ENCODE measurements at places on chromosomes 7 and 10.
A peak's percentile ranks its signal among the peaks of the same experiment; 100 is the strongest.

GRCh38 chr10:71694039-71694501 is 25.5 kb downstream of the C10orf105 start:
- no peak for DNase-seq

DNA sequence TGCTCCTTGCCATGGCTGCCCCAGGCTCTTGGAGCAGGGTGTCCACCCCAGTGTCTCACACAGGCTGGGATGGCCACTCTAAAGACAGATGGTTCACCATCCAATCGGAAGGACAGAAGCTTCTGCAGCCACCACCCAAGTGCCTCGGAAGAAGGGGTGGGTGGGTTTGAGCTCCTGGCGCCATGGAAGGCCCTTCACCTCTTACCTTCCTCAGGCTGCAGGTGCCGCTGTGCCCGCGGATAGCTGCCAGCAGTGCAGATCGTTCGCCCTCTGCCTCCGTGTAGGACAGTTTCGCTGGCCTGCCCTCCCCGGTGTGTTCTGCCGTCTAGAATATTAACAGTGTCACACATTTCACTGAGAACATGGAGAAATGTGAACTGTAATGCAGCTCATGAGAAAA is 243.6 kb upstream of the GRB10 start:
- no peak for DNase-seq

DNA sequence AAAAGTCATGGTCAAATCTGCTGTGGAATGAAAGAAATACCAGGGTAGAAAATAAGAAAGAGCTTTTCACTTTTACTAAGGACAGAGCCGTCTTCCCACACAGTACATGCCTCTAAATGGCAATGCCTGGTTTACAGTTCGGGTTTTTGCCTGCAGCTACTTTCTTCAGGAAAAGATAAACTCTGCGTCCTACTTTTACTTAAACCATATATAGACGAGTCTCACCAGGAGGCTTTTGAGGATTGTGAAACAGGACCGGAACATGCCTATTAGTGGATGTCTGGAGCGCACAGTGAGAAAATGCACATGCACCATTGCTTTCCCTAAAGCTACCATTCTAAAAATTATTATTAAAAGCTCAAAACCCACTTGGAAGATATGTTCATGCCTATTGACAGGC is 70.5 kb downstream of the KLF6 start:
- DNase-seq: no peak

- DNase-seq: no peak
Observed at GRCh38 chr10:14565199-14565598, 209.5 kb downstream of the FAM107B start.

DNA sequence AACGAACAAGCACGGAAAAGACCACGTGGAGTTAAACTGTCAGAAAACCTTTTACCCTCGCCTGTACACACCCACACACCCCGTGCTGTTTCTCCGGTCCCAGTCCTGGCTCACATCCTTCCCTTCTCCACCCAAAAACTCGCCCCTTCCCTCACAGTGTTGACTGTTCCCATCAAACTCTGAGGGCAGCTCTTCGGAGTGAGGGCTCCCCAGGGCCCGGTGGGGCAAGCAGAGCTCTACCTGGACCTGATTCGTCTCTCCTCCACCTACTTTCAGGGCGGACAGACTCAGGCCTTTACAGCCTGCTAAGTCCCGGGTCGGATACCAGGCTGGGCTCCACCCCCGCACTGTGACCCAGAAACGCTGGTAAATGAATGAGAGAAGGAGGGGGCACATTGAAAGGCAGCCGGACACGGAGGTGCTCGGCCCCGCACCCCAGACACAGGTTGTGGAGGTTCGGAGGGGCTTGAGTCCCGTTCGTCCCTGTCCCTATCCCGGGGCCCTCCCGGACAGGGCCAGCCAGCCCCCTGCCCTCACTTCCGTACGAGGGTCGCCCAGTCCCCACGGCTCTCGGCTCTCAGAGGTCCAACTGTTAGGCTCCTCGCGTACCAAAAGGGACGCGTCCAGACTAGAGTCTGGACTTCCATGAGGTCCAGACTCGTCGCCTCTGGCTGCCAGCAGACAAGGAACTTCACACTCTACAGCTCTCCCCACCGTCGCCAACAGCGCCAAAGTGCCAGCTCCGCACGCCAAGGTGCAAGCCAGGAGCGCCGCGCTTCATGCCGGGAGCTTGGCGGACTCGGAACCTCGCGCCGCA is 31.7 kb upstream of the ASL start:
- no peak for DNase-seq

DNA sequence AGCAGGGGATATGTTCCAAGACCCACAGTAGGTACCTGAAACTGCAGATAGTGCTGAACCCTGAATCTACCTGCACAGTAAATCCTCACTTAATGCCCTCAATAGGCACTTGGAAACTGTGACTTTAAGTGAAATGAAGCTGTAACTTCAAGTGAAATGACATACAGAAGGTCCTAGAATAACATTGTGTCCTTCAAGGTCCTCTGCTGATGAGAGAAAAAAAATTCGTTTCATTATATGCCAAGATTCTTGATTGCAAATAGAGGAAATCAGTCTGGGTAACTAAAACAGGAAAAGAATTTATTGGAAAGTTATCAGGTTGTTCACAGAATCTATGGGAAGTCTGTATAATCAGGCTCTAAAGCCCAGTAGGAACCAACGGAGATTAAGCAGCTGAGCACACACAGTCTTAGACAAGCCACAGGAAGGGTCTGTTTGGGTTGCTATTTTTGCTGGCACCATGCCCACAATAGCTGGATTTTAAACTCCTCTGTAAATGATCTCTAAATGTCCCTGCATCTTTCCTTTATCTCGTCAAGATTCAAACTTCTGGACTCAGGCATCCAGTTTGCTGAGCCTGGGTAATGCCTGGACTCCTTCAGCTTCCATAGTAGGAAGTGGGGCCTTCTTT is 57.5 kb downstream of the EXOC4 start:
- no peak for DNase-seq

DNA sequence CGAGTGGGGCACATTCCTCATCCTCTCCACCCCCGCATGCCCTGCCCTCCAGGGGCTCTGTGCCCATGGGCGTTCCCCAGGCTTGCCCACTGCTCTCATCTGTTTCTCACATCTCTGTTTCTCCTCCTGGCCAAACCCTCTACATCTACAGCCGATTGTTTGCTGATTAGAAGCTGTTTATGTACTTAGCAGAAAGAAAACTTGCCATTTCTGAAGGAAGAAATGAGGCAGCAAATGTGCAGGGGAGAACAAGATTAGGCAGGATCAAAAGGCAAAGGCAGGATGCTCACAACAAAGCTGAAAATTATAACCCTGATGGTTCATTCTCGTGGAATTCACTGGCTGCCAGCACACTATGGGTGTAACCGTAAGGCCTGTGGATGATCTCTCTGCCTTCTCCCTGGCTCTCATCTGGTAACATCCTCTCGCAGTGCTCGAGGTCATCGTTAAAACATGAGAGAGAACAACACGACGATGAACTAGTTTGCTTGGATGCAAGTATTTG is 111.6 kb upstream of the KLF14 start:
- DNase-seq: peak; percentile 64

GRCh38 chr10:67587771-67588170 is 108.2 kb downstream of the CTNNA3 start:
- DNase-seq: no peak

GRCh38 chr10:35579726-35580422 is 25.3 kb upstream of the GJD4 start:
- no peak for DNase-seq

DNA sequence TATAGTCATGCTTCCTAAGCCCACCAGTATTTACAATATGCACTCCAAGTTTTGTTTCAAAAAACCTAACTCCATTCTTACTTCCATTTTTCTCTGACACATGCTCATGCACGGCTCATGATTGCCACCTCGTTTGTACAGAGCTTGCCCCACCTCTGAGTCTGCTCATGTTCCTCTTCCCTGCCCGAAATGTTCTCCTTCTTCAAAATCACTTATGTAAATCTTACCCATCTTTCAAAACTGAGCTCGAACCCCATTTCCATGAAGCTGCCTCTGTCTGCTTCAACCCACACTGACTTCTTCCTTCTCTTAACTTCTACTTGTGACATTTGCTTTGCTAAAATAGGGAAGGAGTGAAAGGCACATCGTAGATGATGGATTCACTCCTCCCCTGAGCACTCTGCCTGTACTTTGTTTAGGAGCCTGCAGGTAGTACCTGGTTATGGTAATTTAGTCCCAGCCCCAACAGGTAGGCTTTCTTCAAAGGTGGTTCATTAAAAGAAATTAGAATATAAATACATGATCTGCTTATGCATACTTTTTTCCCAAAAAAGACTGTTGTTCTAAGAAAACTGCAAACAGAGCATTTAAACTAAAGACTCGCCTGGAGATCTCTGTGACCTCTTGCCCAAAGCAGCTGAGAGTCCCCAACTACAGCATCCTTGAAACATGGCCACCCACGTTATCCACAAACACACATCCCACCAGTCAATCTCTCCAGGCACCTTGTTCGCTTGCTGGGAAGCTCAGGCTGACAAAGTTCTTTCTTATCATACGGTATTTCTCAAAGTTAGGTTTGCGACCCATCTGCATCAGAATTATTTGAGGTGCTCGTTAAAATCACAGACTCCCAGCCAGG is 172.0 kb downstream of the DGKI start:
- DNase-seq: no peak

- no peak for DNase-seq
Observed at GRCh38 chr7:100106633-100107032, 5.2 kb downstream of the AP4M1 start.

DNA sequence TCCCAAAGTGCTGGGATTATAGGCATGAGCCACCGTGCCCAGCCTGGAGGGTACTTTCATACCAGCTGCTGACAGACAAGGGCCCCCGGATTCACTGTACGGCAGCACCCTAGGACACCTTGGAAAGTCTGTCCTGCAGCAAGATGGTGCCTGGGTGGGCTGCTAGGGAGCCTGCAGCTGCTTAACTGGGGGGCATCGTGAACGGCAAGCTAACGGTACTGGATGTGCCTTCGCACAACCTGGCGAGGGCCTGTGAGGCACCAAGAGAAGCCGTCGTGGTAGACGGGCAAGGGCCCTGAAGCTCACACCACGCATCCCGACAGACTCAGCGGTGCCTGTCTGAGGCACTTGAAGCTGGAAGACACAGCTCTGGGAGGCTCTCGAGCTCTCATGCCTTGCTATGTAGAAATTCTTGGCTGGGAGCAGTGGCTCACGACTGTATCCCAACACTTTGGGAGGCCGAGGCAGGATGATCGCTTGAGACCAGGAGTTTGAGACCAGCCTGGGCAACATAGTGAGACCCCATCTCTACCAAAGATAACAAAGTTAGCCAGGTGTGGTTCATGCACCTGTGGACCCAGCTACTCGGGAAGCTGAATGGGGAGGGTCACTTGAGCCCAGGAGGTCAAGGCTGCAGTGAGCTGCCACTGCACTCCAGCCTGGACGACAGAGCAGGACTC is 9.4 kb downstream of the BRAT1 start:
- DNase-seq: no peak

DNA sequence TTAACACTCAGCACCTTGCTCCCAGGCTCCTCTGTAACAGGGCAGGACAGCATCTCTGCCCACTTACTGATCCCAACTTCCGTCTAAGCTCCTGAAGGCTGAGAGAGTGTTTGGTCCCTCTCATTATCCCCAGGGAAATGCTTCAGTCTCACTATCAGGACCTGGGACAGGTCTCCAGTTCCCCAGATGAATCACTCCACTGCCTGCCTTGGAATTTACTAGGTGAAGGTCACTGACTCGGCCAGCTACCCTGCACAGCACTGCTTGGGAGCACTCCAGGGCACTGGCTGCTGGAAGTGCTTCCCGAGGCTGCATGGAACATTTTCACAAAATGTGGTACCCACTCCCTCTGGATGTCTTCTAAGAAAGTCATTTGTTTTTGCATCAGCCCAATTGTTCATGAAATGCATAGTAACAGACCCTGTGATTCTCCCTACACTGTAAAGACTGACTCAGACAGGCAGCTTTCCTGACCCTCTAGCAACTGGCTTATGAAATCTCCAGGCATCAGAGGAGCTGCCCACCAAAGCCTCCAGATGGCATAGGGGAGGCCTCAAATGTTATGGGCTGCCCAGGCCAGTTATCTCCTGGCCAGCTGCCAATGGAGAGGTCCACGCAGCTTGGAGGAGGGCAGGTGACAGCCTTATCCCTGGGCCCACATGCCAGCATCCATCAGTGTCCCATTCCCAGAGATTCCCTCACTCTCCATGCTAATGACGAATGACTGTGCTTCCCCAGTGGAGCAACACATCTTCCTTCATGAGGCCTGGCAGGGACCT is 89.1 kb downstream of the GFRA1 start:
- DNase-seq: no peak

GRCh38 chr7:95056901-95057300 is 149.5 kb downstream of the PPP1R9A start:
- no peak for DNase-seq

GRCh38 chr10:32246685-32247084 is 100.3 kb downstream of the EPC1 start:
- DNase-seq: no peak

DNA sequence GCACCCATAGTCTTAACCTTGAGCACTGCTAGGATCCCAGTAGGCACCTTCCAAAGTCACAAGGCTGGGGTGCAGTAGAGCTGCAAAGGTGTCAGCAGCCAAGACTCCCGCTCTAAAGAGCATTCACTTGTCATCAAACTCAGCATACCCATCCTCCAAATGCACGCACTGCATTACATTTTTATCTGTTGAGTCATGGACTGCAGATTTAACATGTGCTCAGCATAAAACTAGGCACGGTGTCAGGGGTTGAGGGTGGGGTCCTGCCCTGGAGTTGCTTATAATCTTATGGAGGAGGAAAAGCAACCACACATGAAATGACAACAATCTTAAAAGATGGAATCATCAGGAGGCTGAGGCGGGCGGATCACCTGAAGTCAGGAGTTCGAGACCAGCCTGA is 102.6 kb downstream of the PARP12 start:
- DNase-seq: no peak

DNA sequence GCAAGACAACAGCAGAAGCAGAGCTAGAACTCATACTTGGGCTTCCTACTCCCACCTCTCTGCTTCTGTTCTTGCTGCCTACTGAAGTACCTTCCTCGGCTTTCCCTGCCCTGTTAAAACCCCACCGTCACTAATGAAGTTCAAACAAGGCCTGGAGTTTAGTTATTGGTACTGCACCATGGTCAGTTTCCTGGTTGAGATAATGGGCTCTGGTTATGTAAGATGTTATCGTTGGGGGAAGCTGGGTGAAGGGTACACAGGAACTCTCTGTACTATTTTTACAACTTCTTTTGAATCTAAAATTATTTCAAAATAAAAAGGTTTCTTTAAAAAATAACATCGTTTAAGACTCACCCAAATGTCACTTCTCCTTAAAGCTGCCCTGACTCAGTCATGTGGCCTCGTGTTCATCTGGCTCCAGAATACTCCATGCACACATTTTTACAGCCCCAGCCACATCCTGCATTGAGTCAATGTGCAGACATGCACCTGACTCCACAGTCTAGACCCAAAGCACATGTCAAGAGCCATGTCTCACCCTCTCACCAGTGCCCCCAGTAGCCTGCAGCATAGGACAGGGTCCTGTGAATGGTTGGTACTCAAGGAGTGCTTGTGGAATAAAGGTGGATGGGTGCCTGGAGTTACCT is 36.9 kb upstream of the AQP1 start:
- no peak for DNase-seq

Data from AG04449 (cell line).